ENCODE measurements at places on chromosomes 16 and 17.

GRCh38 chr17:77358801-77359200, 218.0 kb downstream of the SEC14L1 start:
- DNase-seq = no peak

DNA sequence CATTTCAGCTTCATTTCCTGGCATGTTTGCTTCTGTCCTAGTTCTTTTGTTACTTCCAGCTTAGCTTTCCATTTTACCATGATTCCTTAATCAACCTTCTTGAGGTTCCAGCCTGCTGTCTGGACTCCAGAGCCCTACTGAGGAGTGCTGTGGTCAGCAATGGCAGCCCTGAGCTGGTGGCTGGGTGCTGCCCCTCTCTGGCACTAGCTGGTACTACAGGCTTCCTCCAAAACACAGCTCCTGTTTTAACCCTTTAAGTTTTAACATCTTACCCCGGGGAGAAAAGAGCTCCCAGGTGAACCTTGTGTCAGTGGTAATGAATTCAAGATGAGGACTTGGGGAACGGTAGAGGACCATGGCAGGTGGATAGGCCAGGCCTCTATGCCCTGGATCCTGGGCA, 395.5 kb downstream of the TMEM114 start:
- no peak for DNase-seq

- DNase-seq = peak; percentile 52
Measured at GRCh38 chr17:36205637-36206485, 5.0 kb upstream of the CCL4L2 start.

DNA sequence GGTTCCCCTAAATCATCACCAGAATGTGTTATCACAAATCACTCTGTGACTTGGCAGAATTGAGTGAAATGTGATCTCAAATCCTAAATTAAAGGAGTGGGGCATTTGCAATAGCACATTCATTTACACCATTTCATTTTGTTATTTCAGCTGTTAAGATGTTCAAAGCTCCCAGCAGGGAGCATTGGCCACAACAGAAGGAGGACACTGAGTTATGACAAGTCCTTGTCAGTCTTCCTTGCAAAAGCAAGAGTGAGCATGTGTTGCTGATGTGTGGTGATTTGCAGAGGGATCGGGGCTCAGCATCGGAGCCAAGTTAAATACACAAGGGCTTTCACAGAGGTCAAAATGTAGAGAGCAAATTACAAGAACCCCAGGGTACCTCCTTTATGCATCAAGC, 372.2 kb upstream of the CDH5 start:
- DNase-seq = no peak

- DNase-seq = no peak
Measured at GRCh38 chr17:5111402-5112204, at the start of gene ZNF232. ZNF232 (minus strand) TSS chr17:5111878; CDS start chr17:5111822, 56 bp downstream.

GRCh38 chr17:39462631-39463375, 1.5 kb downstream of the CDK12 start:
- DNase-seq = peak; percentile 87

GRCh38 chr17:79064026-79064425, 10.6 kb upstream of the ENGASE start:
- DNase-seq = no peak

DNA sequence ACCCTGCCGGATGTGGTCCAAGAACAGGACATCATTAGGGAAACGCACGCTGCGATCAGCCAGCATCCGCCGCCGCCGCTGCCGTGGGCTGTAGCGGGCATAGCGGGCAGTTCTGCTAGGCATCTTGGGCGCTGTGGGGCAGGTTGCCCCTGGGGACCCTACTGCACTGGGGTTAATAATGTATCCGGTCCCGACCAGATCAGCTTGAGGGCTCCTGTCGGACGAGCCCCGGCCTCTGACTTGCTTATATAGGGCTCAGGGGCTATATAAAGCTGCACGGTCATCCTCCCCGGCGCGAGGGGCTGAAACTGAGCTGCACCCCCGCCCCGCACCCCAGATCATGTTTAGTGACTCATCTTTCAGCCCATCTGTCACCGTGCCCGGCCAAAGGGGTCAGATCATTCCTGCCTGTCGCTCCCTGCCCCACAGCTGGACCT, at the start of gene PPP1R27:
Gene PPP1R27 (minus strand): TSS at position 220 of the 437 bp plus-strand sequence. CDS start 97 bp downstream, at position 123.
- DNase-seq = no peak

DNA sequence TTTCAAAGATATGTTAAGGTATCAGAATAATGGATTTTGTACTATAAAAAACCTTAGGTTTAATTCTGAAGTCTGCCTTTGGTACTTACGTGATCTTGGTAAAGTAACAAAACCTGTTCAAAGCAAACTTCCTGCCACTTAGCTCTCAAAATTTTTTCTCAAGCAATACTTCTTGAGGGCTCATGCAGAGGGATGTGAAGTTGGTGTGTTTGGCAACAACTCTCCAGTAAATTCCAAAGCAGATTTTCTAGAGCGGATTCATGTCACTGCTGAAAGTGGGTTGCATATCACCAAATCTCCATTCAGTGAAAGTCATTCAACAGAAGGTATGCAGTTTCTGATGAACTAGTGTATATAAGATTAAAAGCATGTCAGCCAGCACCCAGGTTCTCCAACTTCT, 856.7 kb downstream of the CDH8 start:
- no peak for DNase-seq

DNA sequence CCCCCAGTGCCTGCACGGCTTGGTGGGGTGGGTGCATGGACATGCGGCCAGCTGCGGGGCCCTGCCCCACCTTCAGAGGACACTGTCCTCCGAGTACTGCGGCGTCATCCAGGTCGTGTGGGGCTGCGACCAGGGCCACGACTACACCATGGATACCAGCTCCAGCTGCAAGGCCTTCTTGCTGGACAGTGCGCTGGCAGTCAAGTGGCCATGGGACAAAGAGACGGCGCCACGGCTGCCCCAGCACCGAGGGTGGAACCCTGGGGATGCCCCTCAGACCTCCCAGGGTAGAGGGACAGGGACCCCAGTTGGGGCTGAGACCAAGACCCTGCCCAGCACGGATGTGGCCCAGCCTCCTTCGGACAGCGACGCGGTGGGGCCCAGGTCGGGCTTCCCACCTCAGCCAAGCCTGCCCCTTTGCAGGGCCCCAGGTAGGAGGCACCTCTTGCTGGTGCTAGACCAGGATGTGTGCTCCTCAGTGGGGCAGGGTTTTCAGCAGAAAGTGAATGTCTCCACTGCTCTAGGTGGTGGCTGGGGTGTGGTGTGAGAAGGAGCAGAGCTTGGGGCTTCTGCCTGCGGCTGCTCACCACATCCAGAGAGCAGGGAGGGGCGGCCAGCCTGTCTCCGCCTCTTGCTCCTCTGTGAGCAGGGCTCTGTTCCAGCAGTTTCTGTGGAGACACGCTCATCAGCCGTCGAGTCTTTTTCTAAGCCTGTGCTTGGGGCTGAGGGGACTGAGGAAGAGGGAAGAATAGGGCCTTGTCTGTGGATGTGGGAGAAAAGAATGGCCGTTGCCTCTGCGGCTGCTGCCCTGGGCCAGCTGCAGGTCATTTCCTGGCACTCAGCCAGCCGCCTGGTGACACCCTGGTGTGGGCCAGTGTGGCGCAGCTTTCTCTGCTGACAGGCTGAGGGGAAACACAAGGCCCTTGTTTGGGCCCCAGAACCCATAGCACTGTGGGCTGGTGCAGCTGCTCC, 2.2 kb downstream of the ZNF276 start:
- no peak for DNase-seq

- DNase-seq = no peak
Measured at GRCh38 chr16:52389045-52389444, 157.9 kb downstream of the TOX3 start.

- no peak for DNase-seq
Measured at GRCh38 chr17:17042851-17043460, 699 bp downstream of the MPRIP start.

GRCh38 chr16:19639986-19640421, 78.0 kb downstream of the KNOP1 start:
- no peak for DNase-seq

DNA sequence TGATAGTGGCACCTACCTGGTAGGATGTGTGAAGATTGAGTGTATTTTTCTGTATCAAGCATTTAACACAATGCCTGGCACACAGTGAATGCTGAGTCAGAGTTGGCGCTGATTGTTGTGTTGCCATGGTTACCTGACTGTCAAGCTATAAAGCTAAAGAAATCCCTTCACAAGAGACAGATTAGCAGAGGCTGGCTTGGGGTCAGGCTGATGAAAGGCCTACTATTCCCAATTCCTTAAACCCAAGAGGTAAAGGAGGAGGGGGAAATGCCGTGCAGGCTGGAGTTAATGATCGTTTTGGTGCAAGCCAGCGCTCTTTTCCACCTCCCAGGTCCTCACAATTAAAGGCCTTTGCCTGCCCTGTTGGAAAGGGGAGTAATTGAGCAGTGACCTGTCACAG, 5.9 kb downstream of the CLEC19A start:
- DNase-seq = no peak

GRCh38 chr16:20349615-20350014, 2.9 kb downstream of the UMOD start:
- no peak for DNase-seq

DNA sequence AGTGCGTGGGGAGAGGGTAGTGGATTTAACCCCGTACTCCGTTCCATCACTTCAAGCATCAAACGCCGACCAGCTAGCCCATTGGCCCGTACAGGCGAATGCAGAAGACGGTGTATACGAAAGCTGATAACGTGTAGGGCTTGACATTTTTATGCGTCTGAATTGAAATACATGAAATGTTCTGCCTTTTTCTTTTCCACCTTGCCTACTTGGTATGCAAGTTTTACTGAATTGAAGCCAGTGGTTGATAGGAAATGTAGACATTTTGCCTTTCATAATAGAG, 834 bp upstream of the STAT3 start:
- no peak for DNase-seq

DNA sequence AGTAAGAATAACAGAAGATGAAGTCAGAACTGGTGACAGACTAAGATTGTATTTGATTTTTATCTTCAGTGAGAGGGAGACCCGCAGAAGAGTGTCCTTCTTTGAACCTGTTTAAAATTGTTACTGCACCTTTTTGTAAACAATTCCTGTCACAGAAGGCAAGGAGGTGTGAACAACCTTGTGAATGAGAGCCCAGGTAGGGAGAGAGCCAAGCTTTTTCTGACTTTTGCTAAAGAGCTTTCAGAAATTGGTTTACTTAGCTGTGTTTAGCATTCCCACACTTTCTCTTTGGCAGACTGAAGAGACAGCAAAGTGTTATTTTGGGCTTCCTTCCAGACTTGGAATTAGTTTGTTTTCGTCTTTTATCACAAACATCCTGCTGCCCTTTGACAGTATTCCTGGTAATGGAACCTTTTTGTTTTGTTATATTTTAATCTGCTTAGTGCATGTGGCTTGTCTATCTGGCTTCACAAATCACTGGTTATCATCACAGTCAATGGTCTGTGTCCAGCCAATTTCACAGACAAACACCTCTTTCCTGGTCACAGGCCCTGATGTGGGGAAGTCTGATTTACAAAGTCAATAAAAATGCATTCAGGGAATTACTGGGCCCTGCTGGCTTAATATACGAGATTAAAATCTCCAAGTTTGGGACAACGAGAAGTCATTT, 85.7 kb upstream of the HS3ST2 start:
- no peak for DNase-seq

DNA sequence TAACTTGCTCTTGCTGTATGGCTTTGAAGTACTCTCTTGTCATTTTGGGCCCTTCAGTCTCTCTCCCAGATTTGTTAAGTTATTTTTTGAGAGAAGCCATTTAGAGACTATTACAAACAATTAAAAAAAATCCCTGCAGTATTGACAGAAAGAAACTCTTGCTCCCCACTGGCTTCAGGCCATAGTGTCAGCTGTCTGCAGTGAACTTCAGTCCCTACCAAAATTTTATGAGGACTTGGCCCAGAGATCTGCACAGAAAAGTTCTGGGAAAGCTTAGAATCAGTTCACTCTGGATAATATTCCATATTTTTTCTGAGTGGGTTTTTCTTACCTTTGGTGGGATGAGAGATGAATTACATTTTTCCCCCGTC, 30.9 kb upstream of the SUPT4H1 start:
- no peak for DNase-seq

GRCh38 chr17:1111599-1112443, 68.0 kb downstream of the ABR start:
- no peak for DNase-seq

DNA sequence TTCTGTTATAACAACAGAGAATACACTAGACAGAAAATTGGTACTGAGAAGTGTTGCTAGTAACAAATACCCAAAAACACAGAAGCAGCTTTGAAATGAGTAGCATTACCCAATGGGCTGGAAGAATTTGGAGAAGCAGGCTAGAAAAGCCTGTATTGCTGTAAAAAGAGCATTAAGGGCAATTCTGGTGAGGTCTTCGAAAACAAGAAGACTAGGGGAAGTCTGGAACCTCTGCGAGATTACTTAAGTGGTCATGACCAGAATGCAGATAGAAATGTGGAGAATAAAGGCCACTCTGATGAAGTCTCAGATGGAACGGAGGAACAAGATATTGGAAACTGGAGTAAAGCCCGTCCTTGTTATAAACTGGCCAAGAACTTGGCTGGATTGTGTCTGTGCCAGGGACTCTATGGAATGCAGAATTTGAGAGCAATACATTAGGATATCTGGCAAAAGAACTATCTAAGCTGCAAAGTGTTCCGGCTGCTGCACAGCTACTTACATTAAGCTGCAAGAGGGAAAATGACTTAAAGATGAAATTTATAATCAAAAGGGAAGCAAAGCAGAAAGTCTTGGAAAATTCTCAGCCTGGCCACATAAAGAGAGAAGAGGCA, 44.9 kb upstream of the PEMT start:
- no peak for DNase-seq

GRCh38 chr17:59149841-59150511, 5.0 kb downstream of the SKA2 start:
- DNase-seq = no peak

DNA sequence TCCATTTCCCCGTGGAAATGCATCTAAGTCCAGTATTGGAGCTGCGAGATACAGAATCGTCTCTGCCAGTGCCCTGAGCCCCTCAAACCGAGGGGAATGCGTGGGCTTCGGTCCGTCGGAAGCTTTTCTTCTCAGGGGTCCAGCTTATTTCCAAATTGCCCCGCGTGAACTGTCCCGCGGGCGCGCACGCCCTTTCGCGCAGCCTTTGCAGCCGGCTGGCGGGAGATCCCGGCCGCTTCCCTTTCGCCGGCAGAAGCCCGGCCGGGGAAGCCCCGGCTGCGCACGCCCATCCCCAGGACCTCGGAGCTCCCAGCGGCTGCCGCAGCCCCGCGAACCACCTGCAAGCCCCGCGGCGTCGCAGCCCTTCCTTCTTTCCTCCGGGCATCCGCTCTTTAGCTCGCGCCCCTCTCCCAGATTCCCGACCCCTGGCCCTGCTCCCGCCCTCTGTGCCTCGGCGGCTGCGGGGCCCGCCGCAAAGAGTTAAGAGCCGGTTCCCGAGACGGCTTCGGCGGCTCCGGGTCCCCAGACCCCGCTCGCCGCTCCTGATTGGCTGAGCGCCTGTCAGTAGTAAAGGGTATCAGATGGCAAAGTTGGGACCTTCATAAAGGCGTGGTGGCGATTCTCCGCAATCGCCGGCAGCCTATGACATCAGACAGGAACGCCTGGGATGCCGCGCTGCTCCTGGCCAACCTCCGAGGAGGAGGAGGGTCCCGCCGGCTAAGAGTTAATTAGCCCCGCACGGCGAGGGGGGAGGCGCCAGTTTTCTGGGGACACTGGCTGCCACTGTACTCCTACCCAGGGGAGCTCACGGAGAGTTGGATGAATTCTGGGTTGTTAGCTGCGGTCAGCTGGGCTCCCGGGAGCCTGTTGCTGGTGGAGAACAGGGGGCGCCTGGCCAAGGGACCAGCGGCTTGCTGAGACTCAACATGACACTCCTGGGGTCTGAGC, at the start of gene MYOCD:
Gene MYOCD (plus strand): TSS at position 628 of the 948 bp plus-strand sequence. CDS start 299 bp downstream, at position 927.
- DNase-seq = no peak

All from vagina (tissue), 2 donors.